ENCODE measurements at places on chromosomes 1 and 21.
A peak's percentile ranks its signal among the peaks of the same experiment; 100 is the strongest.

DNA sequence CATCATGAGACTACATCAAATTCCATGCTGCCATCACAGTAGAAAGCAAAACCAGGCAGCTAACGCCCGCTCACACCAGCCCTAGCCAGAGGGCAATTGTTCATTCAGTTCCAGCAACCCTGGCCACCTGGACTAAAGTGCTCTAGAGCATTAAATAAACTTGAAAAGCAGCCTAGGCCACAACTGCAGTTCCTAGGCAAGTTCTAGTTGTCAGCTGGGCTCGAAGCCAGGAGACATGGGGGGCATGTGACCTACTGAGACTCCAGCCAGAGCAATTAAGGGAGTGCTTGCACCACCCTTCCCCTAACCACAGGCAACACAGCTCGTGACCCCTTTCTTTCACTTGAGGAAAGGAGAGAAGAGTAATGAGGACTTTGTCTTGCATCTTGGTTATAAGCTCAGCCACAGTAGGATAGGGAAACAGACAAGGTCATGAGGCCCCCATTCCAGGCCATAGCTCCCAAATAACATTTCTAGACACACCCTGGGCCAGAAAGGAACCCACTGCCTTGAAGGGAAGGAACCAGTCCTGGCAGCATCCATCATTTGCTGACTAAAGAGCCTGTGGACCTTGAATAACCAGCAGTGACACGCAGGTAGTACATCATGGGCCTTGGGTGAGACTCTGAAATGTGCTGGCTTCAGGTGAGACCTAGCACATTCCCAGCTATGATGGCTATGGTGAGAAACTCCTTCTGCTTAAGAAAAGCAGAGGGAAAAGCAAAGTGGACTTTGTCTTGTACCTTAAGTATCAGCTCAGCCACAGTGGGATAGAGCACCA lies 77.0 kb downstream of the ZZZ3 start:
- DNase-seq, result peak; percentile 35

- no peak for DNase-seq
Observed at GRCh38 chr21:35885942-35886541, 174.3 kb downstream of the SETD4 start.

DNA sequence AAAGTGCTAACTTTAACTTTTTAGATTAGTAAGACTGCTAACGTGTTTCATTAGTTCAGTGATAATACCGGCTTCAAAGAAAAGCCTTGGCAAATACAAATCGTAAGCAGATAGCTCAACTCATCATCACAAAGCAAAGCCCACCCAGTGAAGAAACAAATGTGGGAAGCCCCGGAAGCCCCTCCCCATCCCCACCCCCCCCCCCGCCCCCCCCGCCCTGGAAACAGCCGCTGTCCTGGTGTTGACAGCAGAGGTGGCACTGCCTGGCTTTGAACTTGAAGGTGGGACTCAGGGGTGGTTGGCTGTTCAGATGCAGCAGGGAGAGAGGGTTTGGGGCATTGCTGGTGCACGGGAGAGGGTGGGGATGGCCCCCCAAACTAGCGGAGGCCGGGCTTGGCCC lies 14.1 kb downstream of the PDXK start:
- no peak for DNase-seq

DNA sequence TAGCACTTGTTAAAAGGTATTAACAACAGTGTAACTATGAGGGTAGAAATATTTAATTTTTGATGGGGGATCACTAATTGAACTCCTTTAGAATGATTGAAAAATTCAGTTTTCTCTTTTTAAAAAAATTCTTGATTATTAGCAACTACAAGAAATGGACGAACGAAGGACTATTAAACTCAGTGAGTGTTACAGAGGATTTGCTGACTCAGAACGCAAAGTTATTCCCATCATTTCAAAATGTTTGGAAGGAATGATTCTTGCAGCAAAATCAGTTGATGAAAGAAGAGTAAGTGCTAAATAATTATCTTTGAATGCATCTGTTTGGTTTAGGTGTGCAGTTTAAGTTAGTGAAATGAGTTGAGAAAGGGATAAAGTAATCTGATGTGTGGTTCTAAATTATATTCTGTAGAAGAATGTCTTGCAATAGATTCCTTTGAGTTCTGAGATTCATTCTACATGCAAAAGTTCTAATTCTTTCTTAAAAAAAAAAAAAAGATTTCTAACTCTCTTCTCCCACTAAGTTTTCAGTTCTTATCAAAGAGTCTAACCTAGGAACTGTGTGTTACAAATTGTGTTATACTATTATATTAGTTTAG lies 85.0 kb downstream of the FNBP1L start:
- DNase-seq, result no peak

DNA sequence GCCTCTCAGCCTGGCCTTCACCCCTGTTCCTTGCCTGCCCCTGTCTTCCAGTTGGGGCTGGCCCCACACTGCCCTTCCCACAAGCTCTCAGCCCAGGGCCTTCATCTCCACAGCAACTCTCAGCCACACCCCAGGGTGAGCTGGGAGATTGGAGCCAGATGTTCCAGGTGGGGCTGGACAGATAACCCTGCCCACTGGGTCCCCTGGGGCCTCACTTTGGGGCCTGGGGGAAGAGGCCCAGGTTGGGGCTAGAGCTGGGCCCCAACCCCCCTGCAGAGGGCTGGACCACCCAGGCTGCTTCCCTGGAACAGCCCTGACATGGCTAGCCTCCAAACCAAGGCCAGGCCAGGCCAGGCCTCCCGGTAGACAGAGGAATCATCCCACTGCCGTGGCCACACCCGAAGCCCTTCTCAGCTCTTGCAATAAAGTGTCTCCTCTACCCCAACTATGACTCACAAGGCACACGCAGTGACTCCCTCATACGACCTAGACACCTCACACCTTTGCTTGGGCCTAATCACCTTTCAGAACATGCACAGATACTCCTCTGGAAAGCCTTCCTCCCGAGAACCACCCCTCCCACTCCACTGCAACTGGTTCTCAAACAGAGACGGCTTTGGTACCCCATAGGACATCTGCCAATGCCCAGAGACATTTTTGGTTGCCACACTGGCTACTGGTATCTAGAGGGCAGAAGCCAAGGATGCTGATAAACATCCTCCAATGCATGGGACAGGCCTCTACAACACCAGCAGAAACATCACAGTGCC lies 22.2 kb downstream of the SLC2A1 start:
- peak; percentile 85 for DNase-seq

Data from fibroblast of skin of right quadriceps (primary cell).